ENCODE measurements at places on chromosomes 2 and 18.

DNA sequence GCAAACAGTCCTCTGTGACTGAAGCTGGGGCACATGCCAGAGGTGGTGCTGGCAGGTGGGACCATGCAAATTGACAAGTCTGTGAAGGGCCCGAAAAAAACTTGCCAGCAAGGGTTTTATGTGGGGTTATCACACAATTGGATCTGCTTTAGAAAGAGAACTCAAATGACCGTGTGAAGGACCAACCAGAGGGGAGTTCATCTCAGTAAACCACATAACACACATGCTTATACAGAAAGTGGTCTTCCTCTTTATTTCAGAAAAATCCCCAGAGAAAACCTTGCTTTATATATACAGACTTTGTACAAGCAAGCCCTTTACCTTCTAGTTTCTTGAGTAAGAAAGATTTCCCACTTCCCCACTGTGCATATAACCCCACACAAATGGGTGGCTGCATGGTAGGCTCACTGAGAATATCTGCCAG lies 46.7 kb downstream of the KIDINS220 start:
- DNase-seq: no peak

DNA sequence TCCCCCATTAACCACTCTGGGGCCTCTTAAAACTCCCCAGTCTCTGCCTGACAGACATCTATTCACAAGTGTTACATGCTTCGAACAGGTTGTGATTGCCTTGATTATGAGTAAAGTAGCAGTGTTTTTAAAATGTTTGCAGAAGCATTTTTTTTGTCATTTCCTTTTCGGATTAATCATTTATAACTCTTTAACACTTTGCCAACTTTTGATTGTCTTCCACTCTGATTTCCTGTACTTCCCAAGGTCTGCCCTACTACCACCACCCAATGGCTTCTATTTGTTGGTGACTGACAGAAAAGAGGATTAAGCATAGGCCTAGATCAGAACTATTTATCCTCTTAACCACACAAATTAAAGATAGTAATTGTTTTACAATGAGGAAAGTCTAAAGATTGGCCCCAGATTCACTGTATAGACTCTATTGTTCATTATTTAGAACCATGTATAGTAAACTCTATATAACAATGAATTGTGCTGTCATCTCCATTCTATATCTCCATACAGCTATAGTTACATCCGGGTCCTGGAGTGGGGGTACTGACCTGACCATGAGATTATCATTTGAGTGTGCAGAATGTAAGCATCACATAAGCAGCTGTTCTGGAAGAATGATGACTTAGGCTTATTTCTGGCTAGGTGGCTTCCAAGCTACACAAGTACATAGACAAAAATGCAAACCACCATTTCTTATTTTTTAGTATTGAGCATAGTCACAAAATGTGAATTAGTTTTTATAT lies 110.3 kb upstream of the RBMS1 start:
- DNase-seq: no peak

DNA sequence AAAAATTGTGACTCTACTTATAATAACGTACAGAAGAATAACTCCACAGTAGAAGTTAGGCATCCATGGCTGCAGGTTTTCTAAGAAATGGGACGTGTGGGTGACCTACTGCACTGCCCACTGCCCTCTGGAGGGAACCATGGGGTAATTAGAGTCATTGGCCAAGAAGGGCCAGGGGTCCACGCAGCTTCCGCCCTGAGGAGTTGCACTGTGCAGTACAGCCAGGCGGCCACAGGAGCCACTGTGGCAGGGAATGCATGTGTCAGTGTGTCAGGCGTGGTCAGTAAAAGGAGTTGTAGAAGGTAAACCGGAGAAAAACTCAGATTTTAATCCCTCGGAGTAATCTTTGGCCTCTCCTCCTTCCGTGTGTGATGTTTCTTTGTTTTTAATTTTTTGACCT lies 24.8 kb downstream of the NCK2 start:
- DNase-seq: no peak

- DNase-seq: peak; percentile 45
Observed at GRCh38 chr2:159936471-159936870, 125.9 kb downstream of the PLA2R1 start.

- peak; percentile 70 for DNase-seq
Observed at GRCh38 chr2:98149333-98149697, 62.3 kb downstream of the VWA3B start.

DNA sequence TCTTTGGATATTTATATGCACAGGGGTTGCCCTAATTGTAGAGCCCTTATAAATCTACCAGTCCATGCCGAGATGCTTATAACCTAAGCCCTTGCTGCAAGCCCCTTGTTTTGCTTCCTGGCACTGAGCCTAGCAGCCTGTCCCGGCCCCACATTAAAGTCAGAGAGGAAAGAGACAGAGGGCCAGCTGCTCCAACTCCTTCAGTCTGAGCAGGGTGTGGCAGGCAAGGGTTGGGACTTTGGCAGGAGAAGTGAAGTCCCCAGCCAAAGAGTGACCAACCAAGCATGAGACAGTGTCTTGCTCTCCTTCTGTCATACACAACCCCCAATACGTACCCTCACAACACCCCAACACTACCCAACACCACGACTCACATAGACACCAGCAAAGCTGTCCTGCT lies 54.7 kb upstream of the FZD7 start:
- DNase-seq: no peak
